ENCODE measurements at places on chromosomes 5 and 9.
A peak's percentile ranks its signal among the peaks of the same experiment; 100 is the strongest.

GRCh38 chr9:95508968-95509850, 7.6 kb downstream of the PTCH1 start:
- peak; percentile 54 for DNase-seq

DNA sequence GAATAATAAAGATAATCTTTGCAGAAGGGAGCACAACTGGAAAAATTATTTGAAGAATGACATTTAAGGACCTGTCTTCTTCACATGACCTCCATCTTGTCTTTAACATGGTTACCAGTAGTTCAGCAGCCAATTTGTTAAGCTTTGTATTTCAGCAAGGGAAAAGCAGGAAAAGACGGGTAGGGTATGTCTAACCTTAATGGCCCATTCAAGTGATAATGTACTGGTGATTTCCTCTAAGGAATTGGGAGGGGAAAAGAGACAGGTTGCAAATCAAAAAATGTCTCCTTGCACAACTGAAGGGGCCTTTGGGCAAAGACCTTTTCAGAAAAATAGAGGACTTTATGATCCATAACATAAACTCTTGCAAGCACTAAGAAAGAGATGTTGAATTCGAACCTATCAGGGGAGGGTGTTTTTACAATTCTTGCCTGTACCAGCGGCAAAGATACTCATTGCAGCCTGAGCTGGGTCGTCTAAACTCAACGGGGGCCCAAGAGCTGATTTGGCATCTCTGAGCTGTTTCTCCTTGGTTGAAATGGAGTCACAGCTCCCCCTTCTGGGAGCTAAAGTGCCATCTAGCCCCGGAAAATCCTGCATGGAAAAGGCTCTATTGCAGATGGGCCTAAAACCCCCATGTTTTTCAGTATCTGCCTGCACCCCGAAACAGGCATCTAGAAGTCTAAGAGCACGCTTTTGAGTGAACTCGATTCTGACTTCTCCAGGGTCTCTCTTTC, 3.8 kb downstream of the BRINP1 start:
- DNase-seq: no peak

DNA sequence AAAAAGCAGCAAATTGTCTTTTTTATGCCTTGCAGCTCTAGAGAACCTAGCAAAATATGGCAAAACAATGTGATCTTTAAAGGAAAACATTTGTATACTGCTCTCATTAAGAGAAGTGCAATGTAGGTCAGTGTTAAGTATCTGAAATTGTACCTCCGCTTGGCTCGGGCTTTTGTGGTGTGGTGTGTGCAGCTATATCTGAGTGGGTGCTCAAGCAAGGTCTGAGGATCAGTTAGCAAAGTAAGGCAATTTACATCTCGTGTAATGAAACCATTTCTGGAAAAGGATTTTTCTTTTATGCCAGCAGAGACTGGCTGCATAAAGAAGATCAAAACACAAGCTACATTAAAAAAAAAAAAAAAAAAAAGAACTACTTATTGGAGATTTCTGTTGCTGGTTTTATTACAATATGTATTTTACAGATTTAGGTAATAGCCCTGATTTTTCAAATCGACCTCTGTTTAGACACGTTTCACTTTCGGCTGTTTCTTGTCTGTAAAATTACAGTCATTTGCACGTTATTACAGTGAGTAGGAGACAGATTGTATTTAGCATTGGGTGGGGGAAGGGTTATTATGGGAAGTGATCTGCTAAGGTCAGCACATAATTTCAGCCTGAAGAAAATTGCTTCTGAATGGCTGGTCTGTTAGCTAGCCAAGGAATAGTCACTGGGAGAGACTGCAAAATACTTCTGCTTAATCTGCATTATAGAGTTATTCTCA, 7.9 kb upstream of the ZNF608 start:
- DNase-seq: no peak

DNA sequence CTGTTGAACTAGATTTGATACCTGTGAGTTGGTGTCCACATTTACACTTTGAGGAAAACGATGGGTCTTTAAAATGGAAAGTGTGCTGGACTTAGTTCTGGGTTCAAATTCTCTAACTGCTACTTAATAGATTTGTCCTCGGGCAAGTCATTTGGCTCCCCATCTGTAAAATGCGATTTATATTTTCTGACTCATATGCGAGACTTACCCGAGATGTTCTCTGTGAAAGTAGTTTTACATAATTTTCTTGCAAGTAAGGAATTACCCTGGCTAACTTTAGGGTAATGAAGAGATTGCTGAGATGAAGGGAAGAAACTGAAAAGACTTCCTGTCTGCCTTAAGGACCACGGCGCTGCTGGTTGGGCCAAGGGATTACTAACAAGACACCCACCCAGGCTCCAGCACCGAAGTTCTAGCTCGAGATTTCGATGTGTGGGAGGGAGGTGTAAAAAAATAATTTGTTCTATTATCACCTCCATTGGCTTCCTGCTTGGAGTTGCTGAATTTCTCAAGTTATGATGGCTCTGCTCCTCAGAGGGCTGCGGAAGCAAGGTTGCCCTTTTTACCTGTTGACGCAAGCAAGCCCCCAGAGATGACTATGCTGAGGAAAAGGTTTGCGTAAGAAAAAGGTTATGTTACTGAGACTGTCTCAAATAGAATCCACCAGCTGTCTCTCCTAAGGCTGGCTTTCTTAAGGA, 24.1 kb downstream of the PCSK1 start:
- no peak for DNase-seq

- no peak for DNase-seq
Measured at GRCh38 chr9:7783635-7784063, 15.9 kb downstream of the DMAC1 start.

GRCh38 chr9:6645355-6646292, at the start of gene GLDC:
Gene GLDC (minus strand): TSS chr9:6645729. CDS start chr9:6645499, 230 bp downstream.
- DNase-seq: no peak

- DNase-seq: no peak
Measured at GRCh38 chr9:130927338-130927737, 11.7 kb downstream of the FIBCD1 start.

GRCh38 chr9:16213781-16214515, 656.5 kb downstream of the BNC2 start:
- DNase-seq: no peak

GRCh38 chr9:106467113-106467864, 395.7 kb upstream of the ZNF462 start:
- DNase-seq: no peak

- no peak for DNase-seq
Measured at GRCh38 chr5:127744241-127744640, 41.0 kb downstream of the CCDC192 start.

DNA sequence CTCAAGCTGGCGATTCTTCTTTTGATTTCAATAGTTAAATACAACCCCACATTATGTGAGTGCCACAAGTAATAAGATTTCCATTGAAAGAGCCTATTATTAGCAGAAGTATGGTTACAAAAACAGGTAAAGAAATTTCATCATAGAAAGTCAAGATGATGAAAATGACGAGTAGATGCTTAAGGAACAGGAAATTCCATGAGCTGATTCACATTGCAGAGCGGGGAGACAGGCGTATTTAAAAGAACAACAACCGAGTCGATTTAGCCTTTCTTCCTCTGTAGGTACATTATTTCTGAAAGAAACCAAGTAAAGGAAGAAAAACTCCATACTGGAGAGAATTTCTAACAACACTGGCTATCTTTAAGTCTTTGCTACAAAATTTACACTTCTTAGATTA, 310.4 kb downstream of the SLF1 start:
- DNase-seq: no peak

GRCh38 chr5:159864885-159865691, 51.2 kb upstream of the ADRA1B start:
- DNase-seq: no peak

- no peak for DNase-seq
Measured at GRCh38 chr9:18909140-18910018, 123.6 kb downstream of the SAXO1 start.

GRCh38 chr9:20838218-20838617, 154.2 kb downstream of the FOCAD start:
- no peak for DNase-seq

GRCh38 chr9:88722753-88723152, 187.8 kb downstream of the NXNL2 start:
- DNase-seq: no peak

DNA sequence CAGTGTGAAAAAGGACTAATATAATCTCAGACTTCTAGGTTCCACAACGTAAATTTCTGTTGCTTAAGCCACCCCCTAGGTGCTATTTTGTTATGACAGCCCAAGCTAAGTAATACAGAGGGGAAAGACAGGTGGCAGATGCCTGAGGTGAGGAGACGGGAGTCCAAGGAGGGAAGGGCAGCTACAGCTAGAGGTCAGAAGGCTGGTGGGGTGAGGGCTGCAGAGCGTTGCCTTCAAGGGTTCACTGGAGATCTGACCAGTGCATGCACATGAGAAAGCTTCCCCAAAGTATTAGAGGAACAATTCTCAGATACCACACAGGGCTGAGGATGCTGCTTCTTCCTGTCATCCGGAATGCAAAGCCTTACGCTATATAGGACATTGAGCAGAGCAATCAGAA, 104.7 kb upstream of the IRX4 start:
- DNase-seq: no peak

DNA sequence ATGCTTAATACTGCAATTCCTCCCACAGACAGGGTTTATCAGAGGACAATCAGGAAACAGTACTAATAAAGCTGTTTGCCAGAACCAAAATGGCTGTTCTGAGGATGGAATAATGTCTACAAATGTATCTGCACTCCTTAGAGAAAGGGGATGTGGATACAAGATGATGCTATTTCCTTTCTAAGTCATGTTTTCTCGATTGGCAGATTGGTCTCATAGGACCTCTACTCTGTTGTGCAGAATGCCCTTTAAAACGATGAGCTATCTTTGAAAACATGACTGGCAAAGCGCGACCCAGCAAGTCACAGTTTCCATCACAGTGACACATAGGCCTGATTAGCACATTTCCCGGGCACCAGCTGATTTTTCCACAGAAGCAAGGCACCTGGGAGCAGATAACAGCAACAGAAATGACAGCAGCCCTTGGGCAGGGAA, 54.0 kb downstream of the AOPEP start:
- no peak for DNase-seq

DNA sequence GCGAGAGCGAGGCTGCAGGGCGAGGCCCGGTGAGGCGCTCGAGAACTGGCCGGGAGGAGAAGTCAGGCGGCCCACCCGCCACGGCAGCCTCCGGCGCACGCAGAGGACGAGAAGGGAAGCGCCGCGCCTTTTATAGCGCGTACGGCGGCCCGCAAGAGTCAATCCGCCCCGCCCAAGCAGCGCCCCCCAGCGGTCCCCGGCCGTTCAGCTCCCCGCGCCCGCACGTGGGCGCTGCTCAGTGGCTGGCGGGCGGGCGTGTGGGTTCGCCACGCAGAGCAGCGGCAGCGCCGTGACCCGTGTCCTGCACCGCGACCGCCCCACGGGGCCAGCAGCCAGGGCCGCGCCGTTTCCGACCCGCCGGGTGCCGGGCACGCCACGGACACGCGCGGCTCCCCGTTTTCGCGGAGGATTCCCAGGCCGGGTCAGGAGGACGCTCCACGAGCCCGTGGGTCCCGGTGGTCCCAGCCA, 14.6 kb downstream of the LCN10 start:
- peak; percentile 89 for DNase-seq

- DNase-seq: no peak
Measured at GRCh38 chr5:113663879-113664541, 150.5 kb downstream of the YTHDC2 start.

GRCh38 chr5:80198399-80198798, 57.4 kb downstream of the SERINC5 start:
- DNase-seq: no peak

DNA sequence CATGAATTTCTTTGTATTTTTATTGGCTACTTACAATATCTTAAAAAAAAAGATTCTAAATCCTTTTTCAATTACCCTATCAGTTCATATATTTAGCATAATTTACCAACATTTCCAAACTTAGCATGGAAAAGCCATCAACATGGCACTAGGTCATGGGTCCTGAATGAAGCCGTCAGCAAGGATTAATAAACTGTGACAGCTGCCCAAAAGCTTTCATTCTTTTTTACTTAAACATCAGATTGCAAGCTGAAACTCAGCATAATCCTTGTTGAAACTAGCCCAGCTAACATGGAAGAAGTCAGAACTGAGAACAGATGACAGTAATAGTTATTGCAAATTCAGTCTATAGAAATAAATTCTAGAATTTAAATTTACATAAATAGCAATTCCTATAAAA, 209.8 kb downstream of the ADAMTS6 start:
- DNase-seq: no peak

GRCh38 chr5:128815201-128815600, 150.1 kb upstream of the SLC27A6 start:
- DNase-seq: no peak

GRCh38 chr9:3875361-3876132, 349.7 kb upstream of the RFX3 start:
- DNase-seq: no peak

- no peak for DNase-seq
Measured at GRCh38 chr5:135204151-135204600, 170.1 kb upstream of the PITX1 start.

- no peak for DNase-seq
Measured at GRCh38 chr5:173236531-173237142, 1.6 kb upstream of the NKX2-5 start.

- DNase-seq: no peak
Measured at GRCh38 chr5:76701298-76701697, 14.6 kb upstream of the F2R start.

- DNase-seq: no peak
Measured at GRCh38 chr5:102591650-102592049, 92.8 kb upstream of the SLCO6A1 start.

GRCh38 chr5:1757511-1757910, 42.1 kb downstream of the MRPL36 start:
- DNase-seq: no peak

GRCh38 chr5:174715804-174716203, 8.6 kb upstream of the MSX2 start:
- DNase-seq: no peak

- no peak for DNase-seq
Measured at GRCh38 chr9:89956907-89957306, 352.1 kb downstream of the GADD45G start.

DNA sequence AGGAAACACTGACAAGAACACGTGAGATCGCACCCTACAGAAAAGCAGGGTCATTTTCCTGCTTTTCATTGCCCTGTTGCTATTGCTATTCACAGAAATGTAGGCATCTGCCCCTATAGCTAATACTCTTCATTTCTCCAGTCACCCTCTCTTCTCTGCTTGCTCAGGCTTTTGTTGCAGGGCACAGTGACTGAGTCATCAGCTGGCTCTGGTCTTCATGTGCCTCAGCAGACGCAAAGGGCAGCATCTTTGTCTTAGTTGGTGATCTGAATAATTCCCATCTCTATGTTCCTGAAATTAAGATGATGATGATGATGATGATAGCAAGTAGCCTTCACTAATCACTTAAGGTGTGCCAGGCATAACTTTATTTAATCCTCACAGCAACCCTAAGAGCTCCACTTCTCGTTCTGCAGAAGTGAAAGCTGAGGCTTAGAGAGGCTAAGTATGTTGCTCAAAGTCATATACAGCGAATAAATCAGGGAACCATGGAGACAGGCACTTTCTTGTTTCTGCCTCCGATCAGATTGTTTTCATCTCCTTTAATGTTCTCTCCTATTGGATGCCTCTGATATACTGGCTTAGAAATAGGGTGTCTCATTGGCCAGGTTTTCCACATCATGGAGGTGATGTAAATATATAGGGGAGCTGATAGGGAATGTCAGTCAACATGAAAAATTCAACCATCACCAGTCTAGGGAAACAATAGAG, 133.0 kb upstream of the STK32A start:
- no peak for DNase-seq
